ENCODE measurements at places on chromosomes 6 and 20. TPM values are rescaled to one million over a fixed set of nuclear protein-coding genes. Genes with fewer than 3 reads are reported as not detected.

The GRM1 gene
- total RNA-seq: not detected

The CDYL gene
- total RNA-seq: 76.4 TPM

The IL17A gene
- not detected for total RNA-seq

The SIRPA gene
- not detected for total RNA-seq

The BMP6 gene
- 1.1 TPM for total RNA-seq

The CDH4 gene
- total RNA-seq: not detected

The NHSL1 gene
- 12.7 TPM for total RNA-seq

The PRRT1 gene
- 2.4 TPM for total RNA-seq

The TMEM200A gene
- not detected for total RNA-seq

The F13A1 gene
- 1.1 TPM for total RNA-seq

The ANKRD66 gene
- not detected for total RNA-seq

The LY6G5B gene
- 32.0 TPM for total RNA-seq

The SLC35D3 gene
- not detected for total RNA-seq

The TSBP1 gene
- total RNA-seq: not detected

The TNNC2 gene
- not detected for total RNA-seq

The KHDC1L gene
- not detected for total RNA-seq

The DEF6 gene
- 53.8 TPM for total RNA-seq

The MUCL3 gene
- total RNA-seq: not detected

The RUNX2 gene
- total RNA-seq: 0.27 TPM

The ME1 gene
- not detected for total RNA-seq

The MTFR2 gene
- total RNA-seq: 32.9 TPM

The ASIP gene
- total RNA-seq: 0.82 TPM

The RNASET2 gene
- 105 TPM for total RNA-seq

The CFAP206 gene
- 0.32 TPM for total RNA-seq

The CYP39A1 gene
- total RNA-seq: 22.6 TPM

The OR2J3 gene
- total RNA-seq: not detected

The PHACTR3 gene
- not detected for total RNA-seq

The ARMH2 gene
- total RNA-seq: not detected

The SCAND1 gene
- 75.6 TPM for total RNA-seq

The KCNK5 gene
- total RNA-seq: not detected

The TUBB1 gene
- total RNA-seq: 0.11 TPM

The SIM1 gene
- total RNA-seq: not detected

The SMOC2 gene
- total RNA-seq: not detected

The PRR18 gene
- total RNA-seq: 0.13 TPM

The SPAG4 gene
- total RNA-seq: 64.2 TPM

The MYLK2 gene
- 0.61 TPM for total RNA-seq

The SAMD5 gene
- total RNA-seq: not detected

The C6orf58 gene
- total RNA-seq: not detected

The MICB gene
- 33.9 TPM for total RNA-seq

Data from OCI-LY7 (cell line).